Cerebellum (tissue), 4 donors: ENCODE measurements at places on chromosomes 7 and 10. TPM values are rescaled to one million over a fixed set of nuclear protein-coding genes. Genes with fewer than 3 reads are reported as not detected.

Gene AOC1
- total RNA-seq: 0.09 TPM

Gene ACTR3C
- 8.3 TPM for total RNA-seq

Gene GIMAP1
- 0.82 TPM for total RNA-seq

Gene HOXA10
- not detected for total RNA-seq

Gene CYP3A7
- 0.45 TPM for total RNA-seq
